ENCODE measurements at places on chromosomes 2 and 18.

DNA sequence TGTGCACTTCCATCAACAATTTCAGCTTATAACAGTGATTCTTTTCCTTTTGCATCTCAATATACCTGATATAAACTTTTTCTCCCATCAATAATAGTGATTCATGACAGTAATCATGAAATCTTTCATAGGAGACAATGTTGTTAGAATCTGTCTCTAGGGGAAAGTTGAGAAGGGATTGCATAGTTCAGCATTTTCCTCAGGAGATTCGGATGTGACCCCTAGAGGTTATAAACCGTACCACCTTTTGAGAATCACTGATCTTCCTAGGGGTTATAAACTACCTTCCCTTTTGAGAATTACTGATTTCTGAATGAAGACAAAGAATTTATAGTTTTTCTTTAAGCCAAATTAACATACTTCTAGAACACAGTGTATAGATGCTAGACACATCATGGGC, 53.0 kb upstream of the GALNT3 start:
- no peak for DNase-seq

- no peak for DNase-seq
These were observed 15.6 kb upstream of the NFATC1 start for GRCh38 chr18:79379931-79380815.

DNA sequence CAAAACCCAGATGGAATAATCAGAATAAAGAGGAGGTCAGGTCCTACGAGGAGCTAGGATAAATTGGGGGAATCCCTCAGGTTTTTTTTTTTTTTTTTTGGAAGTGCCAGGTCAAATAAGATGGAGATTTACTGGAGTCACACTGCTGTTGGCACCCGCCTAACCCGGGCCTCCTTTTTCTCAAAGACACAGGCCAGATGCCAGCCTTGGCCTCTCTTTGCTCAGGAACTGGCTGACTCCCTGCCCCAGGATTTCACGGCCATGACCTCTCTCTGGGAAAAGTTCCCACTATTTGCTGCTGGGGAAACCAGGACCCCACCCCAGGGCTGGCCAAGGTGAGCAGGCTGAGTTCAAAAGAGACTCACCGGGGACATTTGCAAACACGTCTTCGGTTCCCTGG, 2.5 kb downstream of the CD8A start:
- no peak for DNase-seq

- DNase-seq = no peak
These were observed 212.4 kb downstream of the ANAPC1 start for GRCh38 chr2:111671426-111672150.

DNA sequence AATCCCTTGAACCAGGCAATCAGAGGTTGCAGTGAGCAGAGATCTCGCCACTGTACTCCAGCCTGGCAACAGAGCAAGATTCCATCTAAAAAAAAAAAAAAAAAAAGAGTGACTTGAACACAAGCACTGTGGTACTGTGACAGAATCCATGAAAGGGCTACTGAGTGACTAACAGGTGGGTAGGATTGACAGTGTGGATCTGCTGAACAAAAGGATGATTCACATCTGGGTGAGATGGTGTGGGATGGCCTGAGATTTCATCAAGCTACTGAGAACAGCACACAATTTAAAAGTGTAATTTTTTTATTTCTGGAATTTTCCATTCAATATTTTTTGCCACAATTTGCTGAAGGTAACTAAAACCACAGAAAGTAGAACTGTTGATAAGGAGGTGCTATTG, 13.3 kb upstream of the SP3 start:
- DNase-seq = no peak

DNA sequence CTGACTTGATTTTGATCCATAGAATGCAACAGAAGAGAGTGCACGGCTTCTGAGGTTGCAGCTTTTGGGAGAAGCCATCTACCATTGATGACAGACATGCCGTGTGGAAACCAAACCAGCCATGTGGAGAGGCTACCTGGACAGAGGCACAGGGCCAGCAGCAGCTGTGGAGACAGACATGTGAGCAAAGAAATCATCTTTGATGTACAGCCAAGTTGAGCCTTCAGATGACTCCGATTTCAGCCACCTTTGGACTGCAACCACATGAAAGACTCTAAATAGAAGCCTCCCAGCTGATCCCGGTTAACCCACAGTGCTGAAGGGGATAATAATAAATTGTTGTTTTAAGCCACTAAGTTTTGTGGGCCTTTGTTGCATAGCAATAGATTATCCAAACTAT, 54.2 kb downstream of the TSN start:
- DNase-seq = no peak

GRCh38 chr2:44952806-44953498, 11.4 kb downstream of the SIX3 start:
- no peak for DNase-seq

DNA sequence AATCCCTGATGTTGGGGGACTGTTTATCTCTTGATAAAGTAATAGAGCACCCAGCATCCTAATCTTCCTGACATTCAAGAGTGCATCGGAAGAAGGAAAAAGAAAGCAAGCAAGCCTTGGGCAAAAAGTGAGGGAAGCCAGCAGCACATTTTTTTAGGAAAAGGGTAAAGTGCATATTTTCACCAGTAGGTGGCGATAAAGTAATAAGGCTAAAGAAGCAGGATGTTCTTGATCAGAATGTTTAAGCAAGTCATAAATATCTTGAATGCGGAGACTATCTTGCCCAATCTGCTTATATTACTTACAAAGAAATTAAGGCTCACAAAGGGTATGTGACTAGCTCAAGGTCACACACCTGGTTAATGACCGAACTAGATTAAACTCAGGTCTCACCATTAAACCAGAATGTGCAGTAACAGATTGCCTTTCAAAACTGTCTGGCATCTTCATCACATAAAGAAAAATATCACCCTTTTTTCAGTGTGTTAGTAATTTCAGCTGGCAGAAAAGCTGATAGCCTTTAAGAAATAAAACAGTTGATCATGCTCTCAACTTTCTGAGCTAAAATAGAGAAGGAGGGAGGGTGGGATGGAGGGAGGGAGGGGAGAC, 83.8 kb downstream of the VIT start:
- DNase-seq = peak; percentile 65

DNA sequence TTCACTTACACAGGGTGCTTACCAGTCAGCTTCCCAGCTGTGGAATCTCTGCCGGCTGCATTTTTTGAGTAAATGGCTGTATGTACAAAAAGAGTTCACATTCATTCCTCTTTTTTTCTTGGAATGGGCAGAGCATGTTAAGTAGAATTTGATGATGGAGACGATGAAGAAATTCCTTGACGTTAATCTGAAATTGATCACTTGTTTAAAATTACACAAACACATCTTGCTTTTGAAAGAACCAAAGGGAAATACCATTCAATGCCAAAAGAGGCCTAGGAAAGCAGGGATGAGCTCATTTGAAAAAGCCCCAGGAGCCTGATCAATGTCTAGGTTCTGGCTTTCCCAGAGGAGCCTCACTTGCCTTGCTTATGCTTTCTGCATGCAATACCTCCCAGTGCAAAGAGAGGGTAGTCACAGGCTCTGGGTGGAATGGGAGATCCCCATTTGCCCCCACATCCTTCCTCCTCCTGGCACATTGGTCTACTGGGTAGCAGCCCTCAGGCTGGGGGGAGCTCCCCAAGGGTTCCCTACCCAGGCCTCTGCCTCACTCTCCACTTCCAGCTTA, 12.3 kb upstream of the SMAD7 start:
- DNase-seq = no peak

- no peak for DNase-seq
These were observed at the start of gene SCN3A for GRCh38 chr2:165203689-165204559. TSS of gene SCN3A (minus strand) at chr2:165204050. CDS start at chr2:165176394, 27,656 bp downstream.

- peak; percentile 59 for DNase-seq
These were observed 378 bp upstream of the IAH1 start for GRCh38 chr2:9473985-9474360.

- no peak for DNase-seq
These were observed 19.5 kb upstream of the WIPF1 start for GRCh38 chr2:174617120-174617519.

GRCh38 chr2:239253701-239254436, 147.0 kb downstream of the HDAC4 start:
- DNase-seq = no peak

GRCh38 chr2:105595536-105595935, 149.2 kb upstream of the NCK2 start:
- DNase-seq = no peak

DNA sequence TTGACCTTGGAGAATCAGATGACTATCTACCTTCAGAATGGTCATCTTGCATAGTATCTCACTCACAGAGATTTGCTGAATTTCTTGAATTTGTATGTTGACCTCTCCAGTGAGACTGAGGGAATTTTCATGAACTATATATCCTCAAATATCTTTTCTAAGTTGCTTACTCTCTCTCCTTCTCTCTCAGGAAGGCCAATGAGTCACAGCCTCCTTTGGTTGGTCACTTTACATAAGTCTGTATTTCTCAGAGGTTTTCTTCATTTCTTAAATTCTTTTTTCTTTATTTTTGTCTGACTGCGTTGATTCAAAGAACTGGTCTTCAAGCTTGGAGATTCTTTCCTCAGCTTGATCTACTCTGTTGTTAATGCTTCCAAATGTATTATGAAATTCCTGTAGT, 51.7 kb downstream of the VIT start:
- DNase-seq = no peak

GRCh38 chr2:168494190-168494711, 38.2 kb downstream of the CERS6 start:
- DNase-seq = no peak

DNA sequence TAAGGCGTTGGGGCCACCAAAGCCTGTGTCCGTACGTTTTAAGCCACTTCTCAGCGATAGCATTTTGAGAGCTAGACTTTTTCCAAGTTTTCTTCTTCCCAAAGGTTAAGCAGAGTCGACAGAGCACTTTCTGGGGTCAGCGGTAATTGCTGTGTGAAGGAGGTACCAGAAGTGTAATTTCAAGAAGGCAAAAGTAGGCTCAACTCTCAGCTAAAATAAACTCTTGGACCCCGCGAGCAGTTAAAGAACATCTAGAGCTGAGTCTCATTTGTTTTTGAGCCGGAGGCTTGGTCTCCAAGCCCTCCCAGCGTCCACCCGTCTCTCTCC, 1.9 kb upstream of the PAX3 start:
- no peak for DNase-seq

GRCh38 chr2:9336576-9337314, 86.6 kb downstream of the ITGB1BP1 start:
- no peak for DNase-seq

GRCh38 chr2:150125708-150126107, 361.8 kb downstream of the RND3 start:
- no peak for DNase-seq

DNA sequence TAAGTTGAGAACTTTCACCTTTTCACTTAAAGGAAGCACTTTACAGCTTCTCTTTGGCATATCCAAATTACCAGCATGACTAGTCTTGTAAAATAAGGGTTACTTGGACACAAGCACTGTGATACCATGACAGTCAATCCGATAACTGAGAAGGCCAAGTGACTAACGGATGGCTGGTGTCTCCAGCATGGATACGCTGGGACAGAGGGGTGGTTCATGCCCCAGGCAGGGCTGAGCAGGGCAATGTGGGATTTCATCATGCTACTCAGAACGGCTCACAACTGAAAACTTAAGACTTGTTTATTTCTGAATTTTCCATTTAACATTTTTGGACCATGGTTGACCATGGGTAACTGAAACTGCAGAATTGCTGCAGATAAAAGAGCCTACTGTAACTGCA, 43.1 kb upstream of the GPR155 start:
- DNase-seq = no peak

DNA sequence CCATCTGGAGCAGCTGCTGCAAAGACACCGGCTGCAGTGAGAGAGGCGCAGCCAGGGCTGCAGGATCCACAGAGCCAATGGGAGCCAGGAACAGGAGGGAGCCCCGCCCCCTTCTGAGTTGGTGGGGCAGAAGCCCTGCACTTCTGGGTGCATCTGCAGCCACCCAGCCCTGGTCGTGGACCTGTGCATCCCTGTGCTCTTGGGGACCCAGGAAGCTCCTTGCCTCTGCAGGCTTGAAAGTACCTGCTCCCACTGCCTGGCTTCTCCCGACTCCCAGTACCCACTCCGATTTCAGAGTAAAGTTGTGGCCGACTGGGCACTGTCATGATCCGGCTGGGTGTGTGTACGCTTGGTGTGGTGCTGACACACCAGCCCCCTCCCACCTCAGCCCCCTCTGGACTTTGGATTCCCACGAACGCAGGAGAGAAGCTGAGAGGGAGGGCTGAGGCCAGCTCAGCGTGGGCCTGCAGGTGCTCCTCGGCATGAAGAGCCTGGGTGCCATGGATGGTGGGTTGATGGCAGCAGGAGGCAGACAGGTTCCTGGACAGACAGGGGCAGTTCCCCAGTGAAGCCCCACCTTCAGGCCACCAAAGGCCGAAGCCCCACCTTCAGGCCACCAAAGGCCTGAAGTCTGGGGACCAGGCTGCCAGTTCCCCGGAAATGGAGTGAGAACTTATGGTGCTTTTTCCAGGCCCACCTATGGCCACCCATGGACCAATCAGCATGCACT, 34.9 kb downstream of the LRRTM4 start:
- DNase-seq = no peak

GRCh38 chr2:237026981-237027711, 58.5 kb upstream of the COPS8 start:
- no peak for DNase-seq

- no peak for DNase-seq
These were observed 2.2 kb upstream of the CDH20 start for GRCh38 chr18:61331051-61331450.

GRCh38 chr2:151200844-151201243, 60.8 kb downstream of the RBM43 start:
- no peak for DNase-seq

DNA sequence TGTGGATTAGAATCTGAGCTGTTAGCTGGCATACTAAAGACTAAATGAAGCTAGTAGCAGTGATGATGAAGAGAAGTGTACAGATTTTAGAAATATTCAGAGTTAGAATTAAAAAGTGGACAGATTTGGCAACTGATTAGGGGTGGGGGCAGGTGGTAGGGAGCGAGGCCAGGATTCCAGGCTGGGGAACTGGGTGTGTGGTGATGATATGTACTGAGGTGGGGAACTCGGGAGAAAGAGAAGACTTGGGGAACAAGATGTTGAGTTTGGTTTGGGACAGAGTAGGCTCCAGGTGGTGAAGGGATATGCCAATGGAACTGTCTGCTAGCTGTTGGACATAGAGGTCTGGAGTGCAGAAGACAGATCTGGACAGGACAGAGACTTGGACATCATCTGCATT, 9.2 kb upstream of the CYP26B1 start:
- DNase-seq = no peak

DNA sequence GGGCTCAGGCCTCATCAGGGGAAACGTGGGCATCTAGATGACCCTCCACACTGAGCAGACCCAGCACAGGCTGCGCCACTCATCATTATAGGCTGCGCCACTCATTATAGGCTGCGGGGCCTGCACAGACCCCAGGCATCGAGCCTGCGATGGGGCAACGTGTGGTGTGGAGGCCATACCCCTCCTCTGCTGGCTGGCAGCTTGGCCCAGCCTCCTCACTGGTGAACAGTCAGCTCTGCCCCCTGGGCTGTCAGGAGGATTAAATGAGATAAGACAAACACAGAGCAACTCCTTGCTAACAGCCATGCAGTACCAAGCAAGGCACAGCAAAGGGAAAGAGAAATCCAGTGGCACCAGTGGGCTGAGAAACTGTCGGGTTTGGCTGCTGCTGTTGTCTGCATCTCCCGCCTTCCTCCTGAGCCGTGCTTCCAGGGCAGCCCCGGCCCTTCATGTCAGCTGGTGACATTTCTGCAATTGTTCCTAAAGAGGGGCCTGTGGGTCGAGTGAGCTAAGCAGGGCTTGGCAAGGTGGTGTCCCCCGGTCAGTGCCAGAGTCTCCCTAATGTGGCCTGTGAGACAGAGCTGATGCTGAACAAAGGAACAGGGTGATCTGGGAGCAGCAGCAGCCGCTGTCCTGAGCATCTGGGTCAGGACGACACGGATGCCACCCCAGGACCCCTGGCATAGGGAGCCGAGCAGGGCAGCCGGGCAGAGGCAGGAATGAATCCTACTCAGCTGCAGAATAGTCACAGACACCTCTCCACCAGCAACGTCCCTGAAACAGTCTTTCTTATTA, 48.7 kb downstream of the RRM2 start:
- no peak for DNase-seq
